ENCODE measurements at places on chromosomes 4 and X.

GRCh38 chr4:141560056-141560455, 76.3 kb upstream of the IL15 start:
- DNase-seq = no peak

- DNase-seq = no peak
Observed at GRCh38 chrX:28329156-28329555, 258.1 kb upstream of the IL1RAPL1 start.

GRCh38 chr4:107210450-107211239, 174.5 kb upstream of the DKK2 start:
- peak; percentile 21 for DNase-seq

DNA sequence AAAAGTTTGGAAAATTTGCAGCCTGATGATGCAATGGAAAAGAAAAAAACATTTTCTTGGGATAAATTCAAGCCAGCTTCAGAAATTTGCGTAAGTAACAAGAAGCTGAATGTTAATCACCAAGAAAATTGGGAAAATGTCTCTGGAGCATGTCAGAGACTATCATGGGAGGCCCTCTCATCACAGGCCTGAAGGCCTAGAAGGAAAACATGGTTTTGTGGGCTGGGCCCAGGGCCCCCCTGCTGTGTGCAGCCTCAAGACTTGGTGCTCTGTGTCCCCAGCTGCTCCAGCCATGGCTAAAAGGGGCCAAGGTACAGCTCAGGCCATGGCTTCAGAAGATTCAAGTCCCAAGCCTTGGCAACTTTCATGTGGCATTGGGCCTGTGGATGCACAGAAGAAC, 1049.8 kb upstream of the GRIA3 start:
- DNase-seq = no peak

DNA sequence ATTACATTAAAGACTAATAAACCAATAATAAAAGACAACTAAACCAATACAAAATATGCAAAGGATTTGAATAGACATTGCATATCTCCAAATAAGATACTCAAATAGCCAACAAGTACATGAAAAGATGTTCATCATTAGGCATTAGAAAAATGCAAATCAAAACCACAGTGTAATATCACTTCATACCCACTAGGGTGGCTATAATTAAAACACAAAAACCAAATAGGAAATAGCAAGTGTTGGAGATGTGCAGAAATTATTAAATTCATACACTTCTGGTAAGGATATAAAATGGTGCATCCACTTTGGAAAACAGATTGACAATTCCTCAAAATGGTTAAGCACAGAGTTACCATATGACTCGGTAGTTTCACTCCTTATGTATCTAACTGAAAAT, 860.8 kb upstream of the DIAPH2 start:
- no peak for DNase-seq

- DNase-seq = no peak
Observed at GRCh38 chr4:53014881-53015280, 152.8 kb downstream of the RASL11B start.

DNA sequence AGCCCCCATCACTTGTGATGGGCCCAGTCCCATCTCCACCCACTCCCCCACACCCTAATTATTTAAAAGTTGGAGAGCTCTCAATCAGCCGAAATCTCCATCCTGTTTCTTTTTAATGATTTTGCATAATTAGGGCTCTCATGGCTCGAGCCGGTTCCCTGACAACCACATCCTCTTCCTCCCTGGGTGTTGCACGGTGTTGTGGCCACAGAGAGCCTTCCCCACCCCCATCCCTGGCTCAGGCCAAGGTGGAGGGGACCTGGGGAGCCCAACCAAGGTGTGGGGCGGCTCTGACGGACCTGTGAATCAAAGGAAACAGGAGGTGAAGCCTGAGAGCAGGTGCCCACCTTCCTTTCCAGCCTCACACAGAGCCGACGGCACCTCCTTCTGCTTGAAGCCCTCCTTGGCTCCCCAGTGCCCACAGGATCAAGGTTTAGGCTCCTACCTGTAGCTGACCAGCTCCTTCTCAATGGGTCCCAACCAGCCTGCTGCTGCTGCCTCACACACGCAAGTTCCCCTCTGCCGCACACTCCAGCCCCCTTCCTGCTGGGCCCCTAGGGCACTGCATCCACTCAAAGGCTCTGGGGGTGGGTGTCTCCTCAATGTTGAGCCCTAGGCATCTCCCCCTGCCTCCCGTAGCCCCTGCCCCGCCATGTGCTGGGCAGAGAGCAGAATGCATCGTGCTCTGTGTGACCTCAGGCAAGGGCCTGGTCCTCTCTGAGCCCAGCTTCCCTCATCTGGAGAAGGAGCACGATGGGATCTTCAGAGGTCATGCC, 68.7 kb downstream of the WFS1 start:
- no peak for DNase-seq
